ENCODE measurements at places on chromosomes 4 and X. TPM values are rescaled to one million over a fixed set of nuclear protein-coding genes. Genes with fewer than 3 reads are reported as not detected.

RPS6KA3 gene
- total RNA-seq, result 58.1 TPM

- DNase-seq, result no peak
These were observed 6.3 kb downstream of the DCHS2 start for GRCh38 chr4:154485127-154485773.

- DNase-seq, result peak; percentile 89
These were observed 340.1 kb upstream of the CTSO start for GRCh38 chr4:156293657-156294297.

GRCh38 chrX:141760761-141761160 is 62.2 kb upstream of the SPANXD start:
- DNase-seq, result no peak

ACSL1 gene
- 26.2 TPM for total RNA-seq

GRCh38 chr4:3858765-3859388 is 92.7 kb downstream of the ADRA2C start:
- DNase-seq, result no peak

DNA sequence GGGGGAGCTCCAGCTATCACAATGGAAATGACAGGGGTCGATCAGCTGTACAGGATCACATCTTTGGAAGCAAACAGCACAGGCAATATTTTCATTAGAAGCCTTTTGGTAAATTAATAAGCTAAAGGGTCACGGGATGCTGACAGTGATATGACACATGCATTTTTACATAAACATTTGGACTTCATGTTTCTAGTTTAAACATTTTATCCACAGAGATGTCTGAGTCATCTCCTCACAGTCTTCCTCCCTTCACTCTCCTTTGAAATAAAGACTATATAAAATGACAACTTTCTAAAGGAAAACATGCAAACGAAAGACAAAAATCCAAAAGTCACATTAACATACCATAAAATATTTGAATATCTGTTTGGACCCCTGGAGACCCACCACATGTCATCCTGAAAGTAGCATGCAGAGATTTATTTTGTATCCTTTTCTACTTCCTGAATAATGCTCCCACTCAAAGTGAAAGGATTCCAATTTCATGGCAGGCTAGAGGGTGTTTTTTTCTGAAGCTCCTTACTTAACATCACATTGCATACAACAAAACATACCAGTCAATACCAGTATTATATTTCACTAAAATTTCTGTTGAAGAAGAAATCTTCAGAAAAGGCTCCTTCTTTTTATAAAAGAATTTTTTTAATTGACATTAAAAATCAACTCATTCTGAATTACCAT is 200.1 kb upstream of the PPARGC1A start:
- DNase-seq, result no peak
